ENCODE measurements at places on chromosomes 2 and 18.

DNA sequence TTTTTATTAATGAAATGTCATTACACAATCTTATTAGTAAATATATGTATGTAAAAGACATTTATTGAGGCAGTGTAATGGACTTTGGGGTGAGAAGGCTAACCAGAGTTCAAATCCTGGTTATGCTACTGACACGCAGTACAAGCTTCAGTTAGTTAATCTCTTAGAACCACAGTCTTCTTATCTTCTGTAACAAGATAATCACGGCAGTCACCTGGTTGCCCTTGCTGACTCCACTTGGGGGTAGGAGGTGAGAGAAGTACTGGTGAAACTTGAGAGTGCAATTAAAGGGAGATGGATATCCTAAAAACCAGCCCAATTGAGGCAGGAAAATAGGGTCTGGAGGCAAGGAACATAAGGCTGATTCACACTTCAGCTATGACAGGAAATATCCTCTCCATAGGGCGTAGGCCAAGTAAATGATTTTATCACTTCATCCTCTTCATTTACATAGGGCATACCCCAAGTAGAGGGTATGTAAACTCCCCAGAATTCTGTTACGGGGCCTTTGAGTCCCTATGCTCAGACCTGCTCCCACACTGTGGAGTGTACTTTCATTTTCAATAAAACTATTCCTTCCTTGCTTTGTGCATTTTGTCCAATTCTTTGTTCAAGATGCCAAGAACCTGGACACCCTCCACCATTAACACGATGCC is 21.3 kb downstream of the SKA1 start:
- DNase-seq: no peak

- no peak for DNase-seq
Measured at GRCh38 chr18:22701795-22702194, 231.3 kb upstream of the RBBP8 start.

GRCh38 chr2:3376821-3377220 is 797 bp downstream of the EIPR1 start:
- DNase-seq: no peak

GRCh38 chr2:108927936-108928659 is 60.9 kb downstream of the EDAR start:
- DNase-seq: no peak

GRCh38 chr2:75192496-75192895 is 6.8 kb downstream of the TACR1 start:
- no peak for DNase-seq

- no peak for DNase-seq
Measured at GRCh38 chr2:96952016-96952750, 34.2 kb downstream of the FAM178B start.
